ENCODE measurements at places on chromosomes 6 and 20.

- ATAC-seq, result no peak
Measured at GRCh38 chr6:29466241-29466640, 9.3 kb downstream of the OR2H1 start.

GRCh38 chr20:1721687-1722512 is 64.3 kb upstream of the SIRPG start:
- ATAC-seq, result peak; percentile 85

GRCh38 chr6:159807150-159807858 is 7.2 kb downstream of the PNLDC1 start:
- no peak for ATAC-seq

DNA sequence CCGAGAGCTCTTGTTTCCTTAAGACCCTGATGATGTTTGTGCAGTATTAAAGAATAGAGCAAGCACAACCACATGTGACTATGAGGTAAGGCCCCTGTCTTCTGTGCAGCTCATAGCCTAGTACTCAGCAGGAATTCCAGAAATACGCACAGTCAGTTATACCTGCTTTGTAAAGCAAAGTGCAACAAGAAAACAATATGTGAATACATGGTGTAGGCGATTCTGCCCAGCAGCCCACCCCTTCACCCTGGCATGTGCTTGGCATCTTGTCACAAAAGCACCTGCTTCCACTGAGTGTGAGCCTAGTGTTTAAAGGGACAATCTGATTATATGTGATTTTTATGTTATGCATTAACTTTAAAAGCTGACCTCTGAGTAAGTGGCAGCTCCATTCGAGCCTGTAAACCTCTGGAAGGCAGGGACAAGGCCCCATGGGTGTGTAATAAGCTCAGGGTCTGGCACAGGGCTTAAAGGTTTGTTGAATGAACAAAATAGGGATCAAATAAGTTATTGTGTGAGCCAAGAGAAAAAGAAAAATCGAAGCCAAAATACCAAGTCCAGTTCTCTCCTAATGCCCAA is 148.7 kb downstream of the DOK5 start:
- no peak for ATAC-seq

DNA sequence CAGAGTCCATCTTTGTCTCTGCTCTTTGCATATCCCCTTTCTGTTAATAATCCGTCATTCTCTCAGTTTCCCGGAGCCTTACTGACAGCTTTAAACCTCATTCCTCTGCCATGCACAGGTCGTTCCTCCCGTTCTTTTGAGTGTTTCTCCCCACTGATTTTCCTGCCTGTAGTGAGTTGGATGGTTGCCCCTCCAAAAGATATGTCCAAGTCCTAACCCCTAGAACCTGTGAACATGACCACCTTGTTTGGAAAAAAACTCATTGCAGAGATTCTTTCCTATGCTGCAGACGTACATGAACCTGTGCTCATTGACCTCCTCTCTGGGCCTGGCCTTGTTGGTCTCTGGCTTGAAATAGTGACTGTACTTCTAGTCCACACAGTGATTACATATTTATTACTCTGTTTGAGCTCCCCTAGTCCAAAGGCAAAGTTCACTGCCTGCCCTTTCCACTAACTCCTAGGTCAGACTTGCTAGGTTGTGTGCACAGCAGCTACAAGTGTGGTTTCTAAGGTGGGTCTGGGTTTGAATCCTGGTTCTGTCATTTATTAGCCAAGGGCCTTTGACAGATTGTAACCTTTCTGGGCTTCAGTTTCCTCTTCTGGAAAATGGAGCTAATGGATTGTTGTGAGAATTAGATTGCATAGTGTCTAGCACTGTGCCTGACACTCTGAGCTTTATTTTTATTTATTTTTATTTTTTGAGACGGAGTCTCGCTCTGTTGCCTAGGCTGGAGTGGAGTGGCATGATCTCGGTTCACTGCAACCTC is 29.3 kb downstream of the PPARD start:
- ATAC-seq, result no peak

- no peak for ATAC-seq
Measured at GRCh38 chr6:29567991-29568390, 8.5 kb upstream of the UBD start.

GRCh38 chr20:56389807-56390206 is 2.2 kb downstream of the AURKA start:
- ATAC-seq, result no peak

- ATAC-seq, result no peak
Measured at GRCh38 chr6:52843605-52844004, 3.0 kb upstream of the GSTA5 start.

DNA sequence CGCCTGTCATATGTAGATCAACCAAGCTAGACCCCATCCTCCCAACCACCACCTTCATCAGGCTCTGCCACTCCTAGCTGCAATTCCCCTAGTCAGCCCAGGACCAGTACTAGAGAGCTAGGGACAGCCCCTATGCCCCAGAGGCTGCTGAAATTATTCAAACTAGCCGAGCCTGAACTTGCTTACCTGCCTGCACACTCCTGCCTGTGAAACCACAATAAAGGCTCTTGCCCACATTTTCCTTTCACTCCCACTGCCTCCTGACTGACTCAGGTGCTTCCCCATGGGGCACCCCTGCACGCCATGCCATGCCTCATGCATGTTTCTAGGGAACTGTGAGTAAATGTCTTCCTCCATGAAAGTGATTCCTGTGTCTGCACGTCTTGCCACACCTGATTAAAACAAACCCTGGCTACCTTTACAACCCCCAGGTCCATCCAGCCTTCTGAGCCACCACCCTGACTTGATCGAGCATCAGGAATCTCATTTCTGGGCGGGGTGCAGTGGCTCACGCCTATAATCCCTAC is 66.5 kb upstream of the IER3 start:
- ATAC-seq, result peak; percentile 97

DNA sequence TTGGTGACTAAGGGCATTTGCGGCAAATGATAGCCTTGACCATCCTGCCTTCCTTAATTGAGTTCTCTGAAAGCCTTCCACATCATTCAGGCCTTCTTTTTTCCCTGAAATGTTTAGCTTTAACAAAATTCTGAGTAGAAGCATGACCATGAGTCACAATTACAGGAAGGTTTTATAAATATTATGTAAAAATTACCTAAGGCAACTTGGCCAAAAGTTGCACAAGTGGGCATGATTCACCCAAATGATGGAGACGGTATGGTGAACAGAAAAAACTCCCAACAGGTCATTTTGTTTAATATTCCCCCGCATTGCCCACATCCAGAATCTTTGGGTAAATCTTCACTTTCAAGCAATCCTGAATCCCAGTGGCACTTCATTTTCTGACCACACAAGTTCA is 37.0 kb downstream of the MC3R start:
- no peak for ATAC-seq

DNA sequence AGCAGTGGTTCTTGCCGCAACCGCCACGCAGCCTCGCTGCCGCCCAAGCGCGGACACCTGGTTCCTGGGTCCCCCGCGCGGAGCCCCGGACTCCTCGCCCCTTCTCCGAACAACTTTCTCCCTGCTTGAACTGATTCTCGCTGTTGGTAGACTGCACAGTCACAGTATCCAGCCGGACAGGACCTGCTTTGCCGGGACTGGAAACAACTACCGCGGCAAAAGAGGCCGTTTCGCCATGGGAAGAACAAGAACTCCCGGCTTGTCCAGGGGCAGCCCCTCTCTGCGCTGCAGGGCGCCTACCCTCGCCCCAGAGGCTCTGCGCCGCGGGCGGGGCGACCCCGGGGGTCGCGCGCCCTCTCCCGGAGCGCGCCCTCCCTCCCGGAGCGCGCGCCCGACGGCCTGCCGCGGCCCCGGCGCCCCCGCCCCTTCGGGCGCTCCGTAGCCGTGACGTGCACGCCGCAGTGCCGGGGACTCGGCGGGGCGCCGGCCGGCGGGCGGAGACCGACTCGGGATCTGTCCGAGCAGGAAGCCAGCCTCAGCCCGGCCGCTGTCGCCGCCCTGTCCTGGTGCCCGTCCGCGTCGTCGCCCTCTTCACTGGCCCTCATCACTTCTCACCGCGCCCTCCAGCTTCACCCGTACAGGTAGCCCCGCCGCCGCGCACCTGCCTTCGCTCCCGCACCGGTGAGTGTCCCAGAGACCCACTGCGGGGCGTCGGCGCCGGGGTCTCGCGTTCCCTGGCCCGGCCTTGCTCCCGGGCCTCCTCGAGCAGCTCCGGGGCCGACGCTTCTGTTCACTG is at the start of gene MYO6:
Gene MYO6, plus strand, starts transcription at position 497 of the 796 bp plus-strand sequence. CDS start 68,309 bp downstream, outside the sequence.
- ATAC-seq, result peak; percentile 81

DNA sequence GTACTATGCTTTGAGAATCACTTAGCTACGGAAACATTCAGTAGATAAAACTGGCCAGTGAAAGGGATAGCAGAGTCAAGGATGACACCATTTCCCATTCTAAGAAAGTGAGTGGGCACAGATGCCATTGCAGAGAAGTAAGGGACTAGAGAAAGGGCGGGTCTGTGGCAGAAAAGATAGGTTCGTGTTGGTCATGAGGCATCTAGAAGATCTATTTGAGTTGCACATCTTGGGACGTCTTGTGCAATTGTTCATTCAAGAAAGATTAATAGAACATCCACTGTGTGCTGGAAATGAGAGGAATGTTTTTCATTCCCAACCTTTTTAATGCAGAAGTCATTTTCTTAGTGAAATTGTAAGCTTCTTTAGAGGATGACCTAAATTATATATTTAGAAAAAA is 161.7 kb downstream of the PLCB1 start:
- no peak for ATAC-seq

DNA sequence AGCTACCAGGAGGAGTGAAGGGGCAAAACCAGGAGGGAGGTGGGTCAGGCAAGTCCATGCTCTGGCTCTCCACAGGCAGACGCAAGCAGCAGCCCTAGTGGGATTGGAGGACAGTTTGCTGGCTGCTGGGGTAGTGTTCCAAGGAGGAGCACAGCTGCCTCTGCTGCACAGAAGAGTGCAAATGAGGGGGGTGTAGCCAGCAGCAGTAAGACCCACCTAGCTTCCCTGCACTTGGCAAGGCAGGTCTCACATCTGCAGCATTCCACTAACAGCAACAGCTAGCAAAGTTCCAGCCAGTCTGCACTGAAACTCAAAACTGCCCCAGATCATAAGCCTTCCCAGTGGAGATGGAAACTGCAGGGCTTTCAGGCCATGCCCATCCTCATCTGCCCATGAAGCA is 405.0 kb downstream of the UTRN start:
- no peak for ATAC-seq

GRCh38 chr6:112205427-112206109 is 48.8 kb downstream of the LAMA4 start:
- no peak for ATAC-seq

DNA sequence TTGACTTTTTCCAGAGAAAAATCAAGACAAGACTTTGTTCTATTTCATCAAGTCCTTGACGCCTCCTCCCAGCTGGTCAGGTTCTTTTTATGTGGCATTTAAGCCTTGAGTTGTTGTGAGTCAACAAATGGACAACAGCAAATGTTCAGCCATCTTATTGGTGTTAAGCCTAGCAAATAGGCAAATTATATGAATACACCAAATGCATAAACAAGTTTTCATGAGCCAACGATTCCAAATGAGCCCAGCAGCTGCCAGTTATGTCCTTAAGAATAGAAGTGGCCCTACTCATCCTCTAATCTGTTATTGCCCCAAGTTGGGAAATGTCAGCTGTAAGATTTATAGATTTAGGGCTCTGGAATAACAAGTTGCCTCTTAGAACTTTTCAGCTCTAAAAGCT is 312.0 kb downstream of the SOX4 start:
- no peak for ATAC-seq

GRCh38 chr6:165705941-165706340 is 42.9 kb upstream of the PDE10A start:
- ATAC-seq, result no peak

DNA sequence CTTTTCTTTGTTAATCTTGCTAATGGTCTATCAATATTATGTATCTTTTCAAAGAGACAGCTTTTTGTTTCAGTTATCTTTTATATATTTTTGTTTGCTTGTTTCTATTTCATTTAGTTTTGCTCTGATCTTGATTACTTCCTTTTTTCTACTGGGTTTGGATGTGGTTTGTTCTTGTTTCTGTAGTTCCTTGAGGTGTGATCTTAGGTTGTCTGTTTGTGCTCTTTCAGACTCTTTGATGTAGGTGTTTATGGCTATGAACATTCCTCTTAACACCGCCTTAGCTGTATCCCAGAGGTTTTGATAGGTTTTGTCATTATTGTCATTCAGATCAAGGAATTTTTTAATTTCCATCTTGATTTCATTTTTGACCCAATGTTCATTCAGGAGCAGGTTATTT is 26.8 kb upstream of the TNFAIP3 start:
- no peak for ATAC-seq

DNA sequence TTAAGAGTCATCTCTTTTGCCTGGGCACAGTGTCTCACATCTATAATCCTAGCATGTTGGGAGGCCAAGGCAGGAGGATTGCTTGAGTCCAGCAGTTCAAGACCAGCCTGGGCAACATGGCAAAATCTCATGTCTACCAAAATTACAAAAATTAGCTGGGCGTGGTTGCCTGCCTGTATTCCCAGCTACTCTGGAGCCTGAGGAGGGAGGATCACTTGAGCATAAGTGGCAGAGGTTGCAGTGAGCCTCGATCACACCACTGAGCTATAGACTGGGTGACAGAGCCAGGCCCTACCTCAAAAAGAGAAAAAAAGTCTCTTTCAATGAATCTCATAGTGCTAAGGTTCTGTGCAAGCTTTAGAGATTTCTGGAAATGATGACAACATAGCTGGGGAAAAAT is 1.5 kb downstream of the HLA-DRB1 start:
- no peak for ATAC-seq

- no peak for ATAC-seq
Measured at GRCh38 chr6:48199499-48199898, 88.5 kb upstream of the PTCHD4 start.

- no peak for ATAC-seq
Measured at GRCh38 chr6:98650941-98651340, 183.4 kb upstream of the POU3F2 start.

DNA sequence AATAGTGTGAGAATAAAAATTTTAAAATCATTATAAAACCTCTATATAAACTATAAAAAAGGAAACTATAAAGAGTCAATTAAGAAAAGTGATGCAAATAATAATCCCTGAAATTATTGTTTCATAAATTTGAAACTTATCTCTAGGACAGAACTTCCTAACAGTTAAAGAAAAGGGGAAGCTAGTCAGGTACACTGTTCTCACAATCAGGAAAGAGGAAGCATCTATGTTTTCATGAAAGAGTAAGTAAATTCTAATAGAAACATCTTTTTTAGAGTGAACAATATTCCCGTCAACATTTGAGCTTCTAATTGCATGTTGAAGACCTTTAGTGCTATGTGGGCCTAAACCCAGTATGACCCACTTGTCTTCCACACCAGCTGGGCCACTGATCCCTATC is 1.2 kb upstream of the ADGRF1 start:
- no peak for ATAC-seq

- ATAC-seq, result no peak
Measured at GRCh38 chr20:19375801-19376200, 163.4 kb downstream of the SLC24A3 start.

GRCh38 chr6:53671111-53671510 is 5.6 kb upstream of the KLHL31 start:
- ATAC-seq, result no peak

GRCh38 chr20:41242807-41243206 is 74.7 kb downstream of the ZHX3 start:
- no peak for ATAC-seq

DNA sequence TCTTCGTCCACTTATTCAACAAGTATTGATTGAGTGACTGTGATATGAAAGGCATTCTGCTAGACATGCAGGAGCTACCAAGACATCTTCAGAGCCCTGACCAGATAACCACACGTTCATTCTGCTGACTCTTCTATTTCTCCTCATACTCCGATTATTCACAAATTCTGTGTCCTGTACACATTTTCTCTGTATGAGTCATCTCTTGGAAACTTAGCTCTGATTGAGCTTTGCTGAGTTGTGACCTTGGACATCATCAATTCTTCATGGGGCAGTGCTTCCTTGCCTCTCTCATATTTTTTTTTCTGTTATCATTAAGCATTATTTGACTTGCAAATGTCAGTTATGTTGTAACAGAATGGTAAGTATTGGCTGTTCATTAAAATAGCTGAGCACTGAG is 351.6 kb upstream of the CNR1 start:
- no peak for ATAC-seq

All from stimulated activated memory B cell treated with anti-CD40 and anti-IgM and Interleukin-4, amounts not matched to agents 10 μg/mL and 1 μg/mL and 100 μg/mL, for 72 hours (primary cell).